GM18507 (cell line): ENCODE measurements at places on chromosomes 16 and 17.

- no peak for DNase-seq
Measured at GRCh38 chr16:49017501-49017900, 264.1 kb downstream of the CBLN1 start.

DNA sequence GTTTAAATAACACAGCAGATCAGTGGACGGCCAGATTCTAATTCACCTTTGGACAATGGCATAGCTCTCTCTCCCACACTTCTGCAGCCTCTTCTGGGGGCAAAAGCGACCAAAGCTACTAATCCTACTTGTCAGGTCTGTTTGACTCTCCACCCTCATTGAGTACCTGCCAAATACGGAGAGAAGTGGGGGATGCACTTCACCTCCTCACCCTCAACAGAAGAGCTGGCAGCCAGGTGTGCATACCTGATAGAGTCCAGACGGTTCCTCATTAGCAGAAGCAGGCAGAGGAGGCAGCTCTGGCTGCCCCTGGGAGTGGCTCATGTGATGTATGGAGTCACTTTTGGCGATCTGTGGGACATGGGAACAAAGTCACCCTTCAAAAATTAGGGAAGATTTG lies 4.9 kb downstream of the DNAH3 start:
- DNase-seq, result no peak

DNA sequence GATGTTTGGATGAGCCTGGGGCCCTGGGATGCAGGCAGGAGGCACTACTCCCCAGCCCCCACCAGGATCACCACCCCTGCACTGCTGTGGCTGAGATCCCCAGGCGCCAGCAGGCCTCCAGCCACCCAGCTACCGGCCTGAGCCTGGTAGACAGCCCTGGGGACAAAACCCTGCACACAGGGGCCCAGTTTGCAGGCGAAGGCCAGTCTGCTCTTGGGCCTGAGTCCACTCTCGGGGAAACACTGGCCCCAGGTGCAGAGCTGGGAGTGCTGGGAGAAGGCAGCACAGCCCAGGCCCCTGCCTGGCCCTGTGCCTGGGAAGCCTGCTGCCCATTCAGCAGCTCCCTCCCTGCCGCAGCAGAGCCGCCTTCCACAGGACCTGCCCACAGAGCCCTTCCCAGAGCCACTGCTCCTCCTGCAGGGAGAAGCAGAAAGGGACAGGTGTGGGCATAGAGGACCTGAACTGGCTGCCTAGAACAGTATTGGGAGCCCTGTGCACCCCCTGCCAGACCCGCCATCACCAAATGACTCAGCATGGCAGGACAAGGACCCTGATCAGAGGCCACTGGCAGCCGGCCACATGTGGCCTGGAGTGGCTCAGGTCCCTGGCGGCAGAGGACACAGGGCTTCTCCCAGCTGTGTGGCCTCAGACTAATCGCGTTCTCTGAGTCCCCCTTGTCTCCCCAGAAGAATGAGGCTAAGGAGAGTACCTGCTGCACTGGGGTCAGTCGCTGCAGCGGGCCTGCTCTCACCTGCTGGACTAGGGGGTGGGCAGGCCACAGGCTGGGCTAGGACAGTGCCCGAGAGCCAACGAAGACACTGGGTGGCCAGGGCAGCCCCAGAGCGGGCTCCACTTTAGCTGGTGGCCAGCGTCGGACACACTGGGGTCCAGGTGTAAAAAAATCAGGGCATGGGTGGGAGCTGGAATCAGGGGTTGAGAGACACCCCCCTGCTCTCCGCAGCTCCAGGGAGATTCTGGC lies 10.7 kb downstream of the MSRB1 start:
- no peak for DNase-seq

GRCh38 chr17:29045026-29045425 lies 2.1 kb downstream of the PIPOX start:
- no peak for DNase-seq

- DNase-seq, result no peak
Measured at GRCh38 chr17:77628035-77628434, 330.5 kb upstream of the TNRC6C start.

- no peak for DNase-seq
Measured at GRCh38 chr17:21174186-21174585, 39.8 kb downstream of the TMEM11 start.

DNA sequence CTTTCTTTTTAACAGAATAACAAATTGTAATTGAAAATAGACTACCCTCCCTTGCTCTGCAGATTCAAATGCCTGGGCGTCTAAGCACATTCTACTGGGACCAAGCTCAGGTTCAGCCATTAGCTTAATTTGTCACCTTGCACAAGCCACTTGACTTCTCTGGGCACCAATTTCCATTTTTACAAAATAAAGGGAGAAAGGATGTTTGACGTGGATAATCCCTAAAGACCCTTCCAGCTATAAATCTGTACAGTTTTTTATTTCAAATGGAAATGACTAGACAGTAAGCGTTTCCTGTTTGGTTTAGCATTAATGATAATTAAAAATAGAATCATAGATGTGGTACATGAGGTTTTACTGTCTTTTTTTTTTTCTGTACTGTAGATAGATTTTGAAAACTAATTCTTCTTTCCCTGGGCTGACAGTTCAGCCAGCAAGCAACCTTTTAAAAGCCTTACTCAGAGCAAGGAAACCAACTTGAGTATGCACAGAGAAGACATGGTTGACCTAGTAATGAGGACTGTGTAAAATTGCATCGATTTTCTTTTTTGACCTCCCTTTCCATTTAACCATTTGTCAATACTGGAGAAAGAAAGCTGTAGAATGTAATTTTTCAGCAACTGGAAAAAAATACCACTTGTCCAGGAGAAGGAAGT lies 1329.5 kb upstream of the CDH8 start:
- DNase-seq, result no peak

DNA sequence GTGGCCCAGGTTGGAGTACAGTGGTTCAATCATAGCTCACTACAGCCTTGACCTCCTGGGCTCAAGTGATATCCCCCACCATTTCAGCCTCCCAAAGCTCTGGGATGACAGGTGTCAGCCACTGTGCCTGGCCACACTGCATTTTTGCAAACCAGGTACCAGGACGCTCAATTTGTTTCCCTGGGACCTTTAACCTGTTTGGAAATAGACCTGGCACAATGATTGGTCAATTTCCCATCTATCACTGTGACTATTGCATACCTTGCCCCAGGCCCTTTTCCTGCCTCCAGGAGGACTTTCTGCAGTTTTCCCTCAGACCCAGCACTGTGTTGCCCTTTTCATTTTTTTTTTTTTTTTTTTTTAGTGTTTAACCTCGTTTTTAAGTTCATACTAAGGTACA lies 11.1 kb upstream of the FUS start:
- DNase-seq, result no peak

DNA sequence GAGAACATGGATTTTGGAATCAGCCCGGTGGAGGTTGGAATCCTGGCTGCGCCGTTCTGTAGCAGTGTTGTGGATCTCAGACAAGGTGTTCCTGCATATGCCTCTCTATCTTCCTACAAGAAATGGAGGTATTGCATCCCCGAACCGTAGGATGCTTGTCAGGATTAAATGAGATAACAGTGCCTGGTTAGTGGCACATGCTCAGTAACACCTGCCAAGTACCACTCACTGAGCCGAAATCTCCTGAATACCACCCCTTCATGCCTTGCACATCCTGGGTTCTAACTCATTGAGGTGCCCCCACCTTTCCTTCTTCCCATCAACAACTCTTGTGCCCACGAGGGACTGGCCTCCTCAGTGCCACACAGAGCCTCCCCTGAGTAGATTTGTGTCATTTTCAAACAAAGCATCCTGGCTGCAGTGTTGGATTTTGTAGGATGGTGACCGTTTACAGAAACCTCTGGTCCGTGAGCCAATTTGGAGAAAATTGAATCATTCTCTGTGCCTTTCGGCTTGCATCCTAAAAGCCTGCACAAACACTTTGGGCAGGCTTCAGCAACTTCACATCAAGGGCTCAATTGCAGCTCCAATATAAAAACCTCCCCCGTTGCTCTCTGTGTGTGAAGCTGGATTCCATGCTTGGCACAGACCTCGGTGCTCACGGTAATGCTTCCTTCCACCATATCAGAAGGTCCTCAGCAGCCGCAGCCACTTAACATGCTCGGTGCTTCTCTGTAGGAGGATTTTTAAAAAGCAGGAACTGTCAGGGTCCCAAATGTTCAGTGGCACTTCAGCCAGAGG lies 84.2 kb downstream of the WWOX start:
- no peak for DNase-seq

GRCh38 chr17:70654706-70655105 lies 485.4 kb downstream of the KCNJ2 start:
- no peak for DNase-seq

DNA sequence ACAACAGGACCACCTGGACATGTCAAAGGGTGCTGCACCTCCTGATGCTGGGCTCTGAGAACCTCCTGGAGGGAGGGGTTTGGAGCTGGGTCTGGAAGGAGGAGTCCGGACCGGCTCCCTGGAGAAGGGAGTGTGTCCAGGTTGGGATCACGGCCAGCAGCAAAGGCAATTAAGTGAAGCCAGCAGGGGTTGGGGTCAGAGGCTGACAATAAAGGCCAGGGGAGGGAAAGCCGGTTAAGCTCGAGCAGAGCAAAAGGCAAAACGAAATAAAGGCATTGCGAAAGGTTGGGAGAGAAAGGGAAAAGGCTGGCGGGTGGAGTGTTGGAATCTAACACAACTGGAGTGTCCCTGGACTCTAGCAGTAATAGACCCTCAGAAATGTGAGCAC lies 992 bp upstream of the CACNG4 start:
- DNase-seq, result no peak

- no peak for DNase-seq
Measured at GRCh38 chr17:45906237-45906636, 11.9 kb downstream of the MAPT start.

- DNase-seq, result no peak
Measured at GRCh38 chr17:13419676-13420075, 182.1 kb downstream of the HS3ST3A1 start.

GRCh38 chr16:20918486-20919239 lies 18.1 kb downstream of the LYRM1 start:
- DNase-seq, result no peak

GRCh38 chr17:17860766-17861107 lies 24.0 kb upstream of the SREBF1 start:
- no peak for DNase-seq

DNA sequence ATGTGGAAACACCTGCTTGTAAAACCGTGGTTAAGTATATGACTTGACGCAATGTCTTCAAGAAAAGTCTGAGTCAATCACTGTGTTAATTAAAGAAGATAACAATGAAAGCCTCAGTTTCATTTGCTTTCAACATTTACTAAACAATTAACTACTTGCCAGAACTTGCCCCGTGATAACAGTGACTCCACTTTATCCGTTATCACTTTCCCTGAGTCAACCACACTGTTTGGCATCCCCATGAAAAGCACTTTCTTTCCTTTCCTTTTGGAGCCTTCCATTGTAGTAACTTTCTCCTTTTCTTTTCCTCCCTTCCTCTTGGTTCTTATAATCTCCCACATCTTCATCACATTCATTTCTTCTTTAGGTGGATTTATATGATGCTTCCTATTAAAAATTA lies 435.1 kb upstream of the GOT2 start:
- no peak for DNase-seq

DNA sequence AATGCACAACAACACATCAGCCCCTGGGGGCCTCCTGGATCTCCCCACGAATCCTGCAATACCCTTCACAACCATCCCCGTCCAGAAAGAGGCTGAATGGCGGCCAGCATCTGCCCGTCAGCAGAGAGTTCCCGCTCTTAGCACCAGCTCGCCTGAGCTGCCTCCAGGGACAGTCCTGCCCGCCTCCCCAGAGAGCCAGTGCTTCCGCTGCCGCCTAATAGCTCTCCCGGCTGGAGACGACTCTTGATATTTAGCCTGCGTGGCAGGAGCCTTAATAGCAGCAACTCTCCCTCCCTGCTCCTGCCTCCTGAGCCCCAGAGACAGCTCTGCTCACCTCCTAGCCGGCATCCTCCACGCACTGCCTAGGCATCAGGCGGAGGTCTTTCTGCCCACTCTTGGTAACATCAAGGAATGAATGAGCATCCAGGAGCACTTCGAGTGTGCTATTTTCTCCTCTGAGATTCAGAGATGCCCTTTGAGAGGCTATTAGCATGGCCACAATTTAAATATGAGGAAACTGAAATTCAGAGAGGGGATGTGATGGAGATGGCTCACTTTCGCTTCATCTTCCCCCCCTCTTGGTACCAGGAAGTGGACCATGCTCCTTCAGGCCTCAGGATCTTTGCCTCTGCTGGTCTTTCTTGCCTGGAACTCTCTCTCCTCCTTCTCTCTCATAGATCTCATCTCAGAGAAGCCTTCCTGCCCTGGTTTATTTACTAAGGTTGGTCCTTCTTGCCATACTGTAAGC lies 67.9 kb downstream of the RAI1 start:
- no peak for DNase-seq

GRCh38 chr17:71467719-71468118 lies 653.1 kb upstream of the SOX9 start:
- DNase-seq, result no peak

DNA sequence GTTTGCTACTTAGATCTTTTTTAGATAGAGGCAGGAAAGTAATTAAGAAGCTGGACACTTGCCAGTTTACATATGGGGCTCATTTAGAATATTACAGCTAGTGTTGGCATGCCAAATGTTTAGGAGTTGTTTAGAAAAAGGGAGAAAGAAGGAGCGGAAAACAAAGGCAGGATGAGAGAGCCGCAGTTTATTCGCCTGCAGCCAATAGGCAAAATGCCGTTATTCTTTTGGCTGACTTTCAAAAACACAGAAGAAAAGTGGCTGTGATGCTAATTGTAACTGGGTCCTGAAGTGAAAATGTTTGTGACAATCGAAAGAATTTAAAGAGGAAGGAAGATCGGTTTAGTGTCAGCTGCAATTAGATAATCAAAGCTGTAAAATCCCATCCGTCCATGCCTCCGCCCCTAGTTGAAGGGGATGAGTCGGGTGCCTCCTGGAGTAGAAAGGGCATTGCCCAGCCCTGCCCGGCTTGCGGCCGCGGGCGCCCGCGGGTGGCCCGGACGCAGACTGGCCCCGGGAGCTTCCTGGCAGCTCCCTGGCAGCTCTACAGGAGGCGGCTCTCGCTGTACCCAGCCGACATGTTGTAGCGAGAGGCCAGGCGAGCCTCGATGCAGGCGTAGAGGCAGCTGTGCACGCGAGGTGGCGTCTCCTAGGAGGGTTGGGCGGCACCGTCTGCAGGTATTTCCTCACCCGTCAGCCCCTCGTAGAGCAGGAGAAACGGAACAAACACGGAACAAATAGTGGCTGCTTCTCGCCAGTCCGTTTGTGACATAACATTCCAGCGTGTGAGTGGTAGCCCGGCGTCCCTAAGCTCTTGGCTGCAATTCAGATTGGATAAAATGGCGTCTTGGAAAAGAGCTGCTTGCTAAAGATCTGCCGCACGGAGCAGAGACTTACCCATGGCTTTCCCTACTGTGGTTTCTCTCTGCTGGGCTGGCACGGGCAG lies 82.2 kb downstream of the TNRC6C start:
- DNase-seq, result no peak
